ENCODE measurements at places on chromosomes 5 and 9. TPM values are rescaled to one million over a fixed set of nuclear protein-coding genes. Genes with fewer than 3 reads are reported as not detected.

GRCh38 chr5:92687821-92688722 is 892.9 kb downstream of the NR2F1-AS1 start:
- no peak for DNase-seq

- no peak for DNase-seq
Observed at GRCh38 chr5:173872957-173873305, 15.2 kb upstream of the CPEB4 start.

Gene PCDHB11
- total RNA-seq, result 2.0 TPM

Gene PCDHGB4
- 3.2 TPM for total RNA-seq

DNA sequence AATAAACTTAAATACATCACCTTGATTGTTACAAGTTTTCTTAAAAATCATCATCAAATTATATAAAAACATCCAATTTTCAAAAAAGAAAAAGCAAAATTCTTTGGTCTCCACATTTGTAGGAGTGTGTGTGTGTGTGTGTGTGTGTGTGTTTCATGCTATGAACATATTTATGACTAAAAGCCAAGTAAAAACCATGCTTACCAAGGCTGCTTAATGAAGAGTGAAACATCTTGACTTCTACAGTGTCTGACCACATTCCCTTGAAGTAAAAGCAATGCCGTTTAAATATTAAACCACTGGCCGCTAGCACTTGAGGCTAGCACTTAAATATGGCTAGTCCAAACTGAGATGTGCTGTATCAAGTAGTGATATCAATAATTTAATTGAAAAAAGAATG is 549.1 kb upstream of the CCNG1 start:
- no peak for DNase-seq

- DNase-seq, result no peak
Observed at GRCh38 chr5:140611020-140611521, 21.9 kb downstream of the CD14 start.

DNA sequence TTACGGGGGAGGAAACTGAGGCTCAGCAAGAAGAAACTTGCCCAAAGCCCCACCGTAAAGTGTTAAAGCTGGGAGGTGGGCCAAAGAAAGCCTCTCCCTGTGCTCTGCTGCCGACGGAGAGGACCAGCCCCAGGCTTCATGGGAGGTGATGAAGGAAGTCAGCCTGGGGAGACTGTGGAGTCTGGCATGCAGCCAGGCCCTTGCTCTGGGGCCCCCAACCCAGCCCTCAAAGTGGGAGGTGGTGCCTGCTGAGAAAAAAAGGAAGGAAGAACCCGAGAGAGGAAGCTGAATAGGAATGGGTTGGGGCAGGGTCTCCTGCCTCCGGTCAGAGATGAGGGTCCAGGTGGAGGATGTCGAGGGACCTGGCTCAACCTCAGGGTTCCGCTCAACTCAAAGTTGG is 3.8 kb downstream of the RNF44 start:
- DNase-seq, result no peak

- no peak for DNase-seq
Observed at GRCh38 chr9:93154293-93154903, 20.3 kb upstream of the NINJ1 start.

Gene PLCXD3
- 2.4 TPM for total RNA-seq

DNA sequence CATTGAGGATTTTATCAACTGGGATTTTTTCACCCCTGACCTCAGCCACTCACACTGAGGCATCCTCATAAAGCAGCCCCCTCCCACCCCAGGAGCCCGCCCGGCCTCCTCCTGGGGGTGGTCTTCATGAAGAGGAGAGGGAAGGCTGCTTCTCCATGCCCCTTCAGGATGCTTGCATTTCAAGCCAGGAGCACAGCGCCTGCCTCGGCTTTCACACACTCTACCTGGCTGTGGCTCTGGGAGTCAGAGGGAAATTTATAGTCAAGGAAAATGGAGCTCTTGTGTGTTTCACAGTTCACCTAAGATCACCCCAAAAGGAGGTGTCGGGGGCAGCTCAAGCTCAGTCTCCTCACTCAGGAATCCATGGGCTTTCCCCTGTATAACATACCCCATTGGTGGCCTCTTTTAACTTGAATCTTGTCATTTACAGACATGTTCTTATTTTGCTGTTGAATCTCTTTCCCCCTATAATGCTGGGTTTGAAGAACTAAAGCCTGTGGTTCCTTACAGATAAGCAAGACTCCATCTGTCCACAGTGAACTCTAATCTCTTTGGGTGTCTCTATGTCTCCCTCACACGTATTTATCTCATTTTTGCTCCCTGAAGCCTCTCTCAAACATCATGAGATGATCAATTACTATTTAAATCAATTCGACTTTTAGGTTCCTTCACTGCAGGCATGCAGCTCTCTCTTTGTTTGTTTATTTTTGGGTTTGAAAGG is 22.6 kb upstream of the IQGAP2 start:
- no peak for DNase-seq

Gene LSM11
- total RNA-seq, result 2.1 TPM

DNA sequence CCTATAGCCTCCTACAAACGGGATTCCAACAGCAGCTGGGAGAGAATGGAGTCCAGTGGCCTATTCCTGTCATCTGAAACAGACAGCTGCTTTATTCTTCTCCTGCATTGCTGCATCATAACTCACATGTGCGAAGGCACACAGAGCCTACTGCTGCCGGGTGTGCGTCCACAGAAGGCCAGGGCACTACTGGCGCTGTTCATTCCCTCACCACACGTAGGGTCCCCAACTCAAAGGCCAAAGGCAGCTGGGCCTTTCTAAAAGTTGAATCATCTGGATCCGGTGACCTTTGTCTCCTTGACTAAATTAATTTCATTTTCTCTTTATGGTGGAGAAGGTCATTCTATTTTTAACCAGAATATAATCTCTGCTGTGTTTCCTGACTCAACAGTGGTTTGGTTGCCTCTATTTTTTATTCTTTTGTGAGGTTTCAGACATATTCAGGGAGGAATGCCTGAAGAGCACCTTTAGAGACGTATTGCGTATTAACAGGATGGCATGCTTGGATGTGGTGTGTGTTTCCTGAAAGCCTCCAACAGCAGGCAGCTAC is 10.8 kb upstream of the SPATA24 start:
- DNase-seq, result no peak

DNA sequence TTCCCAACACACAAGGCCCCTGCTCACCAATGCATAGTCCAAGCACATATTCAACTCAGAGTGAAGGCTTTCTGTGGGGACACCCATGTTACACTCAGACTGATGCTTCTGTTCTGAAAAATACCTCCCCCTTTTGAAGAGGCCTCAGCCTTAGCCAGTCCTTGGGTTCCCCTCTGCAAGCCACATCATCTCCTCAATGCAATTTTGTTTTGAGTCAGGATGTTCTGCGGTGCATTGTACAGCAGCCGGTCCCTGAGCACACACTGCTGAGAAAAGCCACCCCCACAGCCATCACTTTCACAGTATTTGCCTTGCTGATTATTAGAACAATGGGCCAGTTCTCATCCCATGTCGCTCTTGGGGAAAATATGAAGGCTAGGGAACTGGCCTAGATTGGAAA is 241.2 kb downstream of the FAM114A2 start:
- no peak for DNase-seq

- no peak for DNase-seq
Observed at GRCh38 chr9:2833096-2833495, 10.8 kb downstream of the PUM3 start.

Gene CNTFR
- total RNA-seq, result 116 TPM

DNA sequence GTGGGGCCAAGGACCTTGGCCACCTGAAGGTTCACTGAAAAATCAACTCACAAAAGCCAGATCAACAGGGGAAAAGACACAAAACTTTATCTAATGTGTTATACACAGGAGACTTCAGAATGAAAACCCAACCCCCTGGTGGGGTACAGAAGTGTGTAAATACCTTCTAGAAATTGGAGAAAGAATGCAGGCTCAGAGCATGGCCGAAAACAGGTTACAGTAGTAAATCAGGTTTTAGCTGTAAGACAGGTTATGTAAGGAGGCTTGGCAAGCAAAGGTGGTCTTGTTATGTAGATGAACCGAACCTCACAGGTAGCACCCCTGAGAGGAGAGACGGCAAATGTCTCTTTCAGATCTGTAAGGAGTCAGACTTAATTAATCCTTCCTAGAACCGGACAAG is 10.0 kb downstream of the CEMIP2 start:
- DNase-seq, result no peak

Gene CAVIN4
- 0.26 TPM for total RNA-seq

Gene PTGES
- total RNA-seq, result 14.1 TPM

GRCh38 chr5:159456261-159456660 is 126.0 kb upstream of the IL12B start:
- no peak for DNase-seq

Gene OR1J2
- total RNA-seq, result not detected
